Glutamatergic neuron (in vitro differentiated cells): ENCODE measurements at places on chromosomes 16 and 17. TPM values are rescaled to one million over a fixed set of nuclear protein-coding genes. Genes with fewer than 3 reads are reported as not detected.

Gene SKAP1
- total RNA-seq = not detected

Gene HBA1
- 1.5 TPM for total RNA-seq

Gene TMIGD1
- total RNA-seq = not detected

Gene HOXB8
- total RNA-seq = not detected

Gene BEAN1
- 1.8 TPM for total RNA-seq

Gene KRT39
- not detected for total RNA-seq

Gene CACNA1G
- total RNA-seq = 2.2 TPM

Gene CLEC10A
- not detected for total RNA-seq

Gene SPAG9
- total RNA-seq = 327 TPM

Gene ZG16
- not detected for total RNA-seq

Gene HSPB9
- 0.44 TPM for total RNA-seq

Gene MAPT
- total RNA-seq = 123 TPM

Gene GCGR
- 6.7 TPM for total RNA-seq

Gene SCGB1C2
- total RNA-seq = not detected

Gene ALDH3A1
- not detected for total RNA-seq

Gene KRTAP1-1
- total RNA-seq = not detected

Gene TP53TG3D
- total RNA-seq = not detected

Gene BICDL2
- total RNA-seq = not detected

Gene MFAP4
- 37.7 TPM for total RNA-seq

Gene NME3
- 79.1 TPM for total RNA-seq

Gene IRX3
- 13.0 TPM for total RNA-seq
